IPS DF 19.7 (cell line): ENCODE measurements at places on chromosomes 16 and 17.

- no peak for DNase-seq
Observed at GRCh38 chr17:74015990-74016389, 187.5 kb upstream of the RPL38 start.

DNA sequence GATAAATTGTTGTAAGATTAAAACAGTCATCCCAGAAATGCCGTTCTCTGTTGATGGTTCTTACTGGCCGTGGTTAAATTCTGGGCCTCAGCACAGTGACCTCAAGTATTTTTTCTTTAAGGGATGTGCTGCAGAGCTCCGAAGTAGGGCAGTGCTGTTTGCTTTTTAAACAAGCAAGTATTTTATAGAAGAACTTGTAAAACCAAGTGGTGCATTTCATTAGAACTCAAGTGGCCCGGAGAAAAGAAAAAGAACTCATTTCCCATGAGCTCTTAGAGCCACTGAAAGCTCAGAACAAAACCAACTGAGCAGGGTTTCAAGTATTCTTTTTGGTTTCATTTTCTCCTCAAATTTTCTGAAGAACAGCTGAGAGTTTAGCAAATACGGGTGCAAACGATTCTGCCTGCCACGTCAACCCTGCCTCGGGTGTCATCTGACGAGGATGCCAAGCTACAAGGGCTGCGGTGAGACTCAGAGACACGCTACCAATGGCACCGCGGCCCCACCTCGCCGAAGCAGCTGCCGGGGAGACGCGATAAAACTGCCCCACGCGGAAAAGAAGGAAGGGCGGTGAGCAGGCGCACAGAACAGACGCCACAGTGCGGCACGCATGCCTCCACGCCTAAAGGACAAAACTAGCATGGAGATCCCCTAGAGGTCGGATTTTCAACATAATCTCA is 6.3 kb downstream of the LMF1 start:
- no peak for DNase-seq

DNA sequence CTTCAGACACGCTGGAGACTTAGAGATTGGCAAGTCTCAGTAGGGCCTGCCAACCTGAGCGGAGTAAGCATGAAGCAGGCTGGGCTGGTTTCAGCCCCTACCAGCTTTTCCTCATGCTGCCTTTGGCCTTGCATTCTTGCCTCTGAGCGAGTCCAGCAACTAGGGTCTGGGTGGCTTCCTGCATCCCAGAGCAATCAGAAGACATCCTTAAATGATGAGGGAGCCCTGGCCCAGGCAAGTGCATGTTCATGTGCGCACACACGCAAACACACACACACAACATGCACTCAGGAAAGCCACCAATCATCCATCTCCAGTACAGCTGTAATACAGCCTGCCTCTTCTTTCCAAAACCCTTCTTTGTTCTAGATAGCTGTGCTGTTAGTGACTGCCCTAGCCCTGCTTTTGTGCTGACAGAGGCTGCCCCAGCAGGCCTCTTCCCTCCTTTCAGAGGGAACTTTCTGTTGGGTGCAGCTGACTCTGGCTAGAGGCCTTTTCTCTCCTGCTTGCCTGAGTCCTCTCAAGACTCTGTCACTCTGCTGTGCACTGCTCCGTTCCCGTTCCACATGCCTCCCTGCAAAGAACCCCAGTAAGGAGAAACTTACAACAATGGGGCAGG is 30.7 kb upstream of the TBX2 start:
- no peak for DNase-seq

- no peak for DNase-seq
Observed at GRCh38 chr17:47781397-47781796, 40.2 kb downstream of the OSBPL7 start.

GRCh38 chr16:85536411-85537330 is 76.5 kb upstream of the GSE1 start:
- no peak for DNase-seq

- DNase-seq: no peak
Observed at GRCh38 chr17:10077561-10078299, 120.7 kb downstream of the GAS7 start.

GRCh38 chr17:82439829-82440365 is 10.7 kb downstream of the CYBC1 start:
- DNase-seq: no peak

DNA sequence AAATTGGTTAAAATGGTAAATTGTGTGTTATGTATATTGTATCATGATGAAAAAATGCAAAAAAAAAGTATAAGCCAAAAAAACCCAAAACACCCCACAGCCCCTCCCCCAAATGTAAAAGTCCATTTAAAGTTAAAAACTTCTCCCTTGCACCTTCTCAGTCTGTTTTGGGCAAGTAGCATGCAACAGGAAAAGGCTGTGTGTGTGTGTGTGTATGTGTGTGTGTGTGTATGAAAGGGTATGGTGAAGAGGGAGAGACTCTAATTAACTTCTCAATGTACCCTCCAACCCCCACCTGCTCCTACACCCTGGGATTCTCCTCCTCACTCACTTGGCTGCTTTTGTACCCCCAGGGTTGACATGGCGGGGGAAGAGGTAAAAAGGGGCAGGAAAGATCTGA is 9.2 kb upstream of the GGT6 start:
- DNase-seq: no peak

DNA sequence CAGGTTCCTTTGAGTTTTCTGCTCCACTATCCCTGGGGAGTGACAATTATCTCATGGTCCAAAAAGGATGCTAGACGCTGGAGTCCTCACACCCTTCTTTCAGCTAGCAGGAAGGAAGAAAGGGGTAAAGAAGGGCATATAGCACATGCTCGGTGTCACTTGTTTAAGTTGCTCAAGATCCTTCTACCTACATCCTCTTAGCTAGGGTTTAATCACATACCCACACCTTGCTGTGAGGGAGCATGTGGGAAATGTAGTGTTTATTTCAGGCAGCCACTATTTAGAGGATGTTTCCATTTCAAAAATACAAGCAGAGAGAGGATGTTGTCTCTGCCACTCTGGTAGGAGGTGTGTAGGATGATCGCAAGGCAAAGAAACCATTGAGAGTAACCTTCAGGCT is 4.5 kb downstream of the PRKCB start:
- DNase-seq: no peak

GRCh38 chr16:66603537-66604375 is 748 bp upstream of the CMTM3 start:
- no peak for DNase-seq

DNA sequence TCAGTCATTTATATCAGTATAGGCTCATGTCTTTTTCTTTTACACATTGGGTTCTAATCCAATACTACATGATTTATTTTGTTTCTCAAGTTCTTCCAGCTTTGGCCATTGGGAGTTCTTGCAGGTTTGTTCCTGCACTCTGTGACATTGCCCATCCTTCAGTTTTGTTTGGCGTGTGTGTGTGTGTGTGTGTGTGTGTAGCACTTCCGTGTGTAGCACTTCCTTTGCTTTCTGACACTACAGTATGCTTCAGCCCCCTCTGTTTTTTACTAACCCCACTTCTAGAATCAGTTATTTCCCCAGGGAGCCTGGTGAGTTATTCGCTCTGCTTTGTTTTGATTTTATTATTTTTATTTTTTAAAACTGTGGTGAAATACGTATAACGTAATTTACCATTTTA is 75.6 kb upstream of the LGALS9 start:
- no peak for DNase-seq
